ENCODE measurements at places on chromosomes 6 and 20. TPM values are rescaled to one million over a fixed set of nuclear protein-coding genes. Genes with fewer than 3 reads are reported as not detected.

DNA sequence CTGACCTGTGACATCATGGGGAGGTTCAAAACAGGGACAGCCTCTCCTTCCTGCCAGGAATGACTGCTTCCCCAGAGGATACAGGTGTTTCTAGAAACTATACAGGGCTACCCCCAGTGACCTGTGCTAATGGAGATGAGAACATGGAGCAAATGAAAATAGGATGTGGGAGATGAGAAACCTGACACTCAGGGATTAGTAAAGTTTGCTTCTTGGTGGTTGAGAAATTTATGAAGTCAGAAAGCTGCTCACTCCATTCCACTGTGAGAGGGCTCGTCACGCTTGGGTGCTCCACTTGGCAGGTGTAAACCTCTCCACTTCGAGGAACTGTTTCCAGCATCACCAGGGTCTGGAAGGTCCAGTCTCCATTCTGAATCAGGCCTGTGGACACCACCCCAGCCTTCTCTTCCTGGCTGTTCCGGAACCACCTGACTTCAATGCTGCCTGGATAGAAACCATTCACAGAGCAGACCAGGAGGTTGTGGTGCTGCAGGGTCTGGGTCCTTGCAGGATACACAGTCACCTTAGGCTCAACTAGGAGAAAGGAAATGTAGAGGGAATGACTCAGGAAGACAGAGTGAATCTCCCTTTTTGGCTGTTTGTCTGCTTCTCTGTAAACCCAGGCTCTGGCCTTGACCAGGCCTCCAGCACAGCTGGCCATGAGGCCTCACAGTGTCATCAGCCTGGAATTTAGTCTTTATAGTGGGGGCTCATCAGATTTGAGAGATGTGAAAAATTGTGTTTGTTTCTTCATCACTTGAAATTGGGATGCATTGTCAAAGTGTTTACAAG is 10.8 kb downstream of the HLA-DRB5 start:
- H3K4me1 ChIP-seq, result no peaks in the 10 kb centered on the region
- H3K4me3 ChIP-seq, result no peak overlapping the region
- no peak overlapping the region for H3K27ac ChIP-seq
- H3K36me3 ChIP-seq, result no peaks in the 10 kb centered on the region
- DNase-seq, result no peak

GRCh38 chr20:57781901-57782300 is 72.1 kb upstream of the PMEPA1 start:
- H3K4me1 ChIP-seq, result no peaks in the 10 kb centered on the region
- no peak overlapping the region for H3K27ac ChIP-seq
- H3K27me3 ChIP-seq, result no peaks in the 10 kb centered on the region

GRCh38 chr6:134878136-134878535 is 71.8 kb downstream of the ALDH8A1 start:
- H3K27me3 ChIP-seq, result no peaks in the 10 kb centered on the region
- no peak overlapping the region for H3K27ac ChIP-seq
- DNase-seq, result no peak
- peaks cover 5% of the 10 kb centered on the region for H3K4me1 ChIP-seq
- no peaks in the 10 kb centered on the region for H3K36me3 ChIP-seq

DNA sequence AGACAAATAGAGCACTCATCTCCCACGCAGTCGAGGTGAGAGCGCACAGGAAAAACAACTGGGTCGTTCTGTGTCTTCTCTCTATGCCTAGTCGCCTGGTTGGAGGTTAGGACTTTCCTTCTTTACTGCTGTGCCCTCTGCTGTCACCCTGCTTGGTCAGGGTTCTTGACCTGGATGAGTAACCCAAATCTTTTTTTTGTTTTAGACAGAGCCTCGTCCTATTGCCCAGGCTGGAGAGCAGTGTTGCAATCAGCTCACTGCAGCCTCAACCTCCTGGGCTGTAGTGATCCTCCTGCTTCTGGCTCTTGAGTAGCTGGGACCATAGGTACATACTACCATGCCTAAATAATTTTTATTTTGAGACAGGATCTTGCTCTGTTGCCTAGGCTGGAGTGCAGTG is 24.5 kb downstream of the PRPF6 start:
- peaks cover 97% of the 10 kb centered on the region for H3K36me3 ChIP-seq
- peak overlapping the region; percentile 14 for H3K27ac ChIP-seq
- H3K4me1 ChIP-seq, result no peaks in the 10 kb centered on the region
- no peak for DNase-seq

DNA sequence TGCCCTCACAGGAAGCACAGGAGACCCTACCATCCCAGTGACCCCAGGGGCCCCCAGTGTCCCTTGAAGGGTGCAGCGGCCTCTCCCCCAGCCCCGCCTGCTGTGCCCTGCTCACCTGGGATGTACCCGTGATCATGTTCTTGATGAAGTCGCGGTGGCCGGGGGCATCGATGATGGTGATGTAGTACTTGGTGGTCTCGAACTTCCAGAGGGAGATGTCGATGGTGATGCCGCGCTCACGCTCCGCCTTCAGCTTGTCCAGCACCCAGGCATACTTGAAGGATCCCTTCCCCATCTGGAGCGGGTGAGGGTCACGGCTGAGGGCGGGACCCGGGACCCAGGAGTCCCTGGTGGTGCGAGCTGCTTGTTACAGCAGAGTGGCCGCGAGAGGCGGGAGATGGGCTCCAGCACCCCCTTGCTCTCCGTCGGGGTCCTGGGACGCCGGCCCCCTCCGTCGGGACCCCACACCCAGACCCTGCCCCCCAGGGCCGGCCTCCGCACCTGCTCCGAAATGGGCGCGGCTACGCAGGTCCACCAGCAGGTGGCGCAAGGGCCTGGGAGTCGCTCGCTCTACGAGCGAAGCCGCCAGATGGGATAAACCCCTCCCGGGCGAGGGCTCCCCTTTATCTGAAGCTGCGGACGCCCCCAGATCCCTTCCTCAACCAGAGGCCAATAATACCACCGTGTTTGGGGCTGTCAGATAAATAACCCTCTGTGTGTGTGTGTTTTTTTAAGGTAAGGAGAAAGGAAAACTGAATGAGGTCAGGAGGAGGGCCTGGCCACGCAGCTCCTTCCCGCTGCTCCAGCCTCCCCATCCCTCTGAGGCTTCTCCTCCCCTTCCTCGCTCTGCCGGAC is 2.9 kb downstream of the EEF1A2 start:
- H3K27me3 ChIP-seq, result peaks cover 13% of the 10 kb centered on the region
- peak overlapping the region; percentile 71 for H3K4me3 ChIP-seq
- H3K4me1 ChIP-seq, result peaks cover 26% of the 10 kb centered on the region
- peak; percentile 76 for DNase-seq

The BANF2 gene
- not detected for total RNA-seq

The TPBG gene
- total RNA-seq, result 2.1 TPM

All from heart left ventricle (tissue), 16 donors.